Heart left ventricle (tissue), 16 donors: ENCODE measurements at places on chromosomes 5 and 9. TPM values are rescaled to one million over a fixed set of nuclear protein-coding genes. Genes with fewer than 3 reads are reported as not detected.

DNA sequence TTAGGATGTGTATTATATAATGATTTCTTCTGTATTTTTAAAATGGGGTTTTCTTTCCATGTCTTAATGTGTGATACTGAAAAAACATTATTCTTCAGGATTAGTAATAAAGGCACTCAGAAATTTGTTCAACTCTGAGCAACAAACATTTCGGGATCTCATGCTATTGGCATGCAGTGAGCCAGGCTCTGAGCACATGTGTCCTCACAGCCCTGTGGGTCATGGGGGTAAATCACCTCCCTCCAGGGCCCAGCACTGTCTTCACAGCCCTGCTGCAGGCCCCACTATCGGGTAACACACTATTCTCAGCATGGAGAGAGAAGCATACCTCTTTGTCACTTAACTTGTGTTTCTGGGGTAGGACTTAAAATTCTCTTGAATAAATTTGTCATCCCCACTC lies 14.0 kb downstream of the TMEM174 start:
- no peaks in the 10 kb centered on the region for H3K27me3 ChIP-seq
- no peak overlapping the region for H3K27ac ChIP-seq
- DNase-seq = no peak
- H3K4me1 ChIP-seq = no peaks in the 10 kb centered on the region

Gene CEL
- 2.9 TPM for total RNA-seq

DNA sequence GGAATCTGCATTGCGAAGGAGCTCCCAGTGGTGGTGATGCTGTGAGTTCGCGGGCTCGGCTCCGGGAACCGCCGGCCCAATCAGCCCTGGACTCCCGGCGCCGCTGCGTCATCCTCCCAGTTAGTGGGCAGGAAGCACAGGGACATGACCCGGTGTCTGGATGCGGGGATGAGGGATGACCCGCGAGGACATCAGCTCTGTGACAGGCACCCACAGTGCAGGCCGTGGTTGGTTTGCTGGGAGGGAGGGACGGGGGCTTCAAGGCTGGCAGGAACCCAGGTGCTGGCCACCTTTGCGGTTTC lies 996 bp downstream of the NXNL2 start:
- peaks cover 31% of the 10 kb centered on the region for H3K4me1 ChIP-seq
- H3K36me3 ChIP-seq = no peaks in the 10 kb centered on the region
- H3K27ac ChIP-seq = peak overlapping the region; percentile 42
- H3K4me3 ChIP-seq = peak overlapping the region; percentile 30
- DNase-seq = peak; percentile 67

Gene TAF11L10
- total RNA-seq = not detected

DNA sequence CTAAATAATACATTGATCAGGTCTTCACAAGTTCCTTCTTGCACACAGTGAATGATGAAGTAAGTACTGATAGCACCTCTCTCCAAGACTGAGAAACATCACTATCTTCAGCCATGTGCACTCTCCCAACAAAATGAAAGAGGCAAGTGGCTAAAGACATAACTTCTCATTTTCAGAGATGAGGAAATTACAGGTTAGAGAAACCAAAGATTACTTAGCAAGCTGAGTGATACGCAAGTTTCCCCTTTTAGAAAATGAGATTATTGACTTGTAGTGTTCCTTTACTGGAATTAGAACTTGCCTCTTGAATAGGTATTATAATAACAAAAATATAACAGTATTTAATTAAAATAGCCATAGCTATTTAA lies 21.6 kb downstream of the CEMIP2 start:
- peaks cover 36% of the 10 kb centered on the region for H3K36me3 ChIP-seq

- no peak overlapping the region for H3K4me3 ChIP-seq
- H3K36me3 ChIP-seq = no peaks in the 10 kb centered on the region
- no peak overlapping the region for H3K27ac ChIP-seq
- no peaks in the 10 kb centered on the region for H3K4me1 ChIP-seq
Observed at GRCh38 chr9:130199605-130200004, 27.4 kb downstream of the NCS1 start.

Gene SLC25A51
- total RNA-seq = 27.6 TPM

Gene KCNN2
- total RNA-seq = 5.7 TPM

Gene ADAMTSL1
- total RNA-seq = 0.46 TPM

Gene ANKRD55
- not detected for total RNA-seq

DNA sequence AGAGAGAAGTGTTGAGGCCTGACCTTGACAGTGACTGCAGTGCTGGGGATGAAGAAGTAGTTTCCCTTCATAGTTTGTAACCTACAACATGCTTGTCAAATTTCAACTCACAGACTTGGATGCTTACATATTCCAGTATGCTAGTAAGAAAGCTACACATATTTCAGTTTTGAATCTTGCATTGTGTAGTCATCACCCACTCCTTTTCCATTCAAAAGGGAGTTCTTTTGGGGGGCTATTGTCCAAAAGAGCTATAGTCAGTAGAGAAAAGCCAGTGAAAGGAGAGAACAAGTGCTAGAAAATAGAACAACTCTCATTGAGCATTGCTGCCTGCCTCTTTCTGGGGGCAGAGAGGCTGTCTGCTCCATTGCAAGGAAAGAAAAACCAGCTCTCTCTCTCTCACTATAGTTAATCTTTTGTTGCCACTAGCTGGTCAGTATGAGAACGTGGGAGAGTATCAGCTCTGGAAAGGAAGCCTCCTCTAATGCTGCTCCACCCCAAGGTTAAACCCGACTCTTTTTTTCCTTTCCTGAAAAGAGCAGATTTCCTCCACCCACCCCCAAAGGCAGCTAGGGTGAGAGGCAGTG lies 7.3 kb downstream of the ASTN2 start:
- DNase-seq = no peak
- no peak overlapping the region for H3K27ac ChIP-seq
- H3K27me3 ChIP-seq = peaks cover 11% of the 10 kb centered on the region

GRCh38 chr5:13976867-13977830 lies 32.7 kb upstream of the DNAH5 start:
- no peaks in the 10 kb centered on the region for H3K36me3 ChIP-seq
- no peaks in the 10 kb centered on the region for H3K27me3 ChIP-seq
- no peak overlapping the region for H3K27ac ChIP-seq
- H3K4me3 ChIP-seq = no peak overlapping the region

GRCh38 chr5:55222985-55223811 lies 3.9 kb downstream of the MCIDAS start:
- H3K4me3 ChIP-seq = peak overlapping the region; percentile 36
- DNase-seq = no peak
- H3K36me3 ChIP-seq = no peaks in the 10 kb centered on the region
- H3K27ac ChIP-seq = no peak overlapping the region
- H3K27me3 ChIP-seq = peaks cover 100% of the 10 kb centered on the region

GRCh38 chr5:14901462-14902051 lies 30.0 kb upstream of the ANKH start:
- H3K36me3 ChIP-seq = no peaks in the 10 kb centered on the region
- peaks cover 26% of the 10 kb centered on the region for H3K4me1 ChIP-seq
- no peaks in the 10 kb centered on the region for H3K27me3 ChIP-seq
- H3K4me3 ChIP-seq = no peak overlapping the region

Gene SERINC5
- 14.6 TPM for total RNA-seq
